ENCODE measurements at places on chromosomes 6 and 20.

DNA sequence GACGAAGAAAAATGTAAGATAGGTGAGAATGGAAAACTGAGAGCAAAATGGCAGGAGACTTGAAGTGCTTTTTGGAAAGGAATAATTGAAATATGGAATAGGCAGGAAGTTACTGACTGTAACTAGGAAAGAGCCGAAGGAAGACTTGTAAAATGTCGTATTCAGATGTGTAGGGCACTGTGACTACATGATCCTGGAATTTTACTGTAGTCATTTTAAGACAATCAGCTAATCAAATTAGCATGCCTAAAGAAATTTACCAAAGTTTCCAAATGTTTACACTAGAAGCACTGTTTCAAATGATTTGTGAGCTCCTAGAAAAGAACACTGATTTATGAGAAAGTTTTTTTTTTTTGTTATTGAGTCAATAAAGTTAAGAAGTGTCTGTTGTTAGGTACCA is 21.2 kb upstream of the ADIG start:
- DNase-seq: no peak

DNA sequence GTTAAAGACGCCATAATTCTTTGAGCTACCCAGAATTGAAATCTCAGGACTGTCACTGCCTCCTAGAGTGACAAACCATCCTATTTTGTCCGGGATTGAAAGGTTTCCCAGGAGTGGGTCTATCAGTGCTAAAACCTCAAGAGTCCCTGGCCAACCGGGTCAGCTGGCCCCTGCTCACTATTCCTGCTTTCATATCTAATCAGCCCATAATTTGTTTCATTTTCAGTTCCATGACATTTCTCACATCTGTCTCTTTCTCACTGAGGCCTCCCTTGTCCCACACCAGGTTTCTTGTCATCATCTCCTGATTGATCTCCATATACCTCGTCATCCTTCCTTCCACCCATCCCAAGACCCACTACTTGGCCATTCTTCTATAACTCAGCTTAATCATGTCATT is 98.2 kb downstream of the SLC35B3 start:
- no peak for DNase-seq

- no peak for DNase-seq
Observed at GRCh38 chr20:37392441-37393195, 46.7 kb downstream of the SRC start.

- no peak for DNase-seq
Observed at GRCh38 chr6:36187446-36187845, 9.1 kb upstream of the BRPF3 start.

DNA sequence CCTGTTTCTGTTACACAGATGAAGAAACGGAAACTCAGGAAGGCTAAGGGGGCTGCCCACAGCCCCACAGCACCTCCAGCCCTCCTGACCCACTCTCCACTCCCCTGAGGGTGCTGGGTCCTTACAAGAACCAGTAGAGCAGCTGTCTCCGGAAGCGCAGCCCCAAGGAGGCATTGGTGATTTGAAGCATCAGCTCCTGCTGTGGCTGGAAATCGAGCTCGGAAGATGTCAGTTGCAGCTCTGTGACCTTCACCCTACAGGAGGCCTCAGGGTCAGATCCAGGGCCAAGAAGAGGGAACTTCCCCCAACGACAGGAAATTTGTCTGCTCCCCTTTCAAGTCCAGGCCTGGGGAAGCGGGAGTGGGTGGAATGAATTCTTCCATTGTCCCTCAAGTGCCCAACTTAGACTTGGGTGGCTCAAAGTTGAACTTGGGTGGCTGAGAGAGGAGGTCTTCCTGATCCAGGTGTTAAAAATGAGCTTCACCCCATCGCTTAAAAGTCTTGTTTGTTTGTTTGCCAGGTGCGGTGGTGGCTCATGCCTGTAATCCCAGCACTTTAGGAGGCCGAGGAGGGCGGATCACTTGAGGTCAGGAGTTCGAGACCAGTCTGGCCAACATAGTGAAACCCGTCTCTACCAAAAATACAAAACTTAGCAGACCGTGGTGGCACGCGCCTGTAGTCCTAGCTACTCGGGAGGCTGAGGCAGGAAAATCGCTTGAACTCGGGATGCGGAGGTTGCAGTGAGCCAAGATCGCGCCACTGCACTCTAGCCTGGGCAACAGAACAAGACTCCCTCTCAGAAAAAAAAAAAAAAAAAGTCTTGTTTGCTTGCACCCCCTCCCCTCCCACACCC is 1.9 kb downstream of the PLTP start:
- DNase-seq: no peak

- no peak for DNase-seq
Observed at GRCh38 chr20:37257988-37258387, 3.6 kb downstream of the GHRH start.

GRCh38 chr6:71404145-71404966 is 115.7 kb downstream of the OGFRL1 start:
- no peak for DNase-seq

DNA sequence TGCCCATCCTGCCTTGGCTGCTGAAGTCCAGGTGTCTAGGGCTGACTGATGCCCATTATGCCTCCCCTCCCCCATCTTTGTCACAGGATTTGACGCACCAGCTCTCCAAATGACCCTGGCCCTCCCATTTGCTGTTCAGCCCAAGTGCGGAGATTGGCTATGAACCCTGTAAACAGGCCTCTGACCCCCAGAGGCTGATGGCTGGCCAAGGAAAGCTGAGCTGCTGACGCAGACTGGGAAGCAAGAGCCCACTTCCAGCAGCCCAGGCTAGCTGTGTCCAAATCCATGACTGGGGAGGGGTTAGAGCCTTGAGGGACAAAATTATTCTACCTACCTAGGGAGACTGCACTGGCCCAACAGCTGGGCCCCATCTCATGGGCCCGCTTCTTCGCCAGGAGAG is 797 bp upstream of the GNRH2 start:
- DNase-seq: no peak

GRCh38 chr6:168939041-168939440 is 314.6 kb downstream of the THBS2 start:
- DNase-seq: no peak

GRCh38 chr20:52427960-52428359 is 236.4 kb upstream of the ZFP64 start:
- no peak for DNase-seq

- DNase-seq: no peak
Observed at GRCh38 chr6:760982-761955, 68.3 kb upstream of the EXOC2 start.

DNA sequence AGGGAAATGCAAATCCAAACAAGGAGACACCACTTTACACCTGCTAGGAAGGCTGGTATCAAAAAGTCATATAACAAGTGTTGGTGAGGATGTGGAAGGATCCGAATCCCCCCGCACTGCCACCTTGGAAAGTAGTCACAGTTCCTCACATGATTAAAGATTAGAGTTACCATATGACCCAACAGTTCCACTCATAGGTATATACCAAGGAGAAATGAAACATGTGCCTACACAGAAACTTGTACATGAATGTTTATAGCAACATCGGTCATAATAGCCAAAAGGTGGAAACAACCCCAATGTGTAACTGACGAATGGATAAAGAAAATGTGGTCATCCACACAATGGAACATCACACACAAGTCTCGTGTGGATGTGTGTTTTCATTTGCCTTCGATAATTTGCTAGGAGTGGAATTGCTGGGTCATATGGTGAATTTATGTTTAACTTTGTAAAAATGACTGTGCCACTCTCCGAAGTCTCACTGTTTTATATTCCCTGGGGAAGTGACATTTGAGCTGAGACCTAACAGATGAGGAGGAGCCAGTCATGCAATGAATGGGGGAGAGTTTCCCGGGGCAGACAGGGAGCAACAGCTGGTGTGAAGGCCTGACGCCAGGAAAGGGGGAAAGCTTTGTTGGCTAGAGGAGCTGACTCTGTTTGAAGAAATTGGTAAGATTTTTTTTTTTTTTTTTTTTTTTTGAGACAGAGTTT is 125.9 kb upstream of the MLN start:
- DNase-seq: no peak

DNA sequence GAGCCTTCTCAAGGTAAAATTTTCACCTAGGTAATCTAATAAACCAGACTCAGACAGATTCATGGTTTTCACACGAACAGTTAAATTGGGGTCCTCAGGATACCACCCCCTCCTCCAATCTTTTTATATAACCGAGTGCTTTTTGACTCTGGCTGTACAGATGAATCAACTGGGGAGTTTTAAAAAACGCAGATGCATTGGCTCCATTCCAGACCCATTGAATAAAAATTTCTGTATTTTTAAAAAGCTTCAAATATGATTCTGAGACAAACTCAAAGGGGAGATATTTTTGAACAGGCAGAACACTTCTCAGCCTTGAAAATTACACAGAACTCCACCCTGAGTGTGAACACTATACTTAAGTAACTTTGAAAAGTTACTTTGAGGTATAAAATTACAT is 7.2 kb downstream of the UTRN start:
- no peak for DNase-seq

- no peak for DNase-seq
Observed at GRCh38 chr6:168979254-168979653, 274.4 kb downstream of the THBS2 start.

DNA sequence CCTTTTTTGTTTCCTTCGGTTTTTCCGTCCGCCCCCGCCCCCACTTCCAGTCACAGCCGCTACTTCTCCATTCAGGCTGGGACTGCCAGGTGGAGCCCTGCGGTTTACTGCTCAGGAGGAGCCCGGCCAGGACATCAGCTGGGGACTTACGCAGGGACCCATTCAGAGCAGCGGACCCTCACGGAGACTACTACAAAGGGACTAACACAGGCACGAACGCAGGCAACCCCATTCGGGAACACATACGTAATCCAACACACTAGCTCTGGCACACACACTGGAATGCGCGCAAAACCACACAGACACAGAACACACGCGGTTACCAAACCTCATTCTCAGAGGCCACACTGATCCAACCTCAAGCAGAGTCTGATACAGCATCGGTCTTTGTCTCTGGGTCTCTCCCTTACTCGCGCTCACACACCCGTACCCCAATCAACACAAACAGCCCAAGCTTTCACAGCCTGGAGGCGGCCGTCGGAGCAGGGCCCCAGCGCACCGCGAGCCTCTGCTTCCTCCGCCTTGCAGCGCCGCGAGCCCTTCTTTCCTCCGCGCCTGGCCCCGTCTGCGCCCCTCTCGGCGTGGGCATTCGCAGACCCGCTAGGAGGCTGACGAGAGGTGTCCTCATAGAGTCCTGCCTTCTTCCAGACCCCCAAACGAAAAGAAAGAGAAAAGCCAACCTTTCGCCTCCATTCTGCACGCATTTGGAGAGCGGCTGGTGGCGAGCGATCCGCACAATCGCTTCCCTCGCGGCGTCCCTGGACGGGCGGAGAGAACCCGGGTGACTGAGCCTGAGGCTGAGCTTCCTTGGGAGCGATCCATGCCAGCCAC is 1.1 kb upstream of the SLC32A1 start:
- DNase-seq: no peak

- DNase-seq: no peak
Observed at GRCh38 chr6:514396-514978, 122.9 kb downstream of the IRF4 start.

GRCh38 chr20:2907519-2907918 is 34.2 kb downstream of the PTPRA start:
- DNase-seq: no peak

DNA sequence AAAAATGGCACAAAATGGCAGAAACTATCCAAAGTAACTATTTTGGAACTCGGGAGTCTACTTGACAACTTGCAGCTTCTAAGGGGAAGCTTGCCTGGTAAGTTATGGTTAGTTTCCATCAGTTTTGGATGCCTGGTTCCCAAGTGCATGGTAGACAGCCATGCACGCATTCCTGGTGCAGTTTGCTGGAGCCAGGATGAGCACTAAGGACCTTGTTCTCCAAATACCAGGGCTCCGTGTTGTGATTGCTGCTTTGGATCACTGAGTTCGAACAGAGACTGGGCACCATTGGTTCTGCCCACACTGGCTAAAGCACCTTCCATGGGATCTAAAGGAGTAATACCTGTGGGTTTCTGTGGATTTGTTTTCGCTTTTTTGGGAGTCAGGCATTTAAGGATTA is 103.7 kb downstream of the FAM120B start:
- DNase-seq: no peak

GRCh38 chr20:45032276-45032675 is 66.0 kb downstream of the STK4 start:
- no peak for DNase-seq

GRCh38 chr20:34506480-34506879 is 9.7 kb upstream of the DYNLRB1 start:
- DNase-seq: no peak

- DNase-seq: no peak
Observed at GRCh38 chr6:159169193-159169555, at the start of gene FNDC1. Gene FNDC1 (plus strand): TSS chr6:159169400. CDS start chr6:159169597, 197 bp downstream.

DNA sequence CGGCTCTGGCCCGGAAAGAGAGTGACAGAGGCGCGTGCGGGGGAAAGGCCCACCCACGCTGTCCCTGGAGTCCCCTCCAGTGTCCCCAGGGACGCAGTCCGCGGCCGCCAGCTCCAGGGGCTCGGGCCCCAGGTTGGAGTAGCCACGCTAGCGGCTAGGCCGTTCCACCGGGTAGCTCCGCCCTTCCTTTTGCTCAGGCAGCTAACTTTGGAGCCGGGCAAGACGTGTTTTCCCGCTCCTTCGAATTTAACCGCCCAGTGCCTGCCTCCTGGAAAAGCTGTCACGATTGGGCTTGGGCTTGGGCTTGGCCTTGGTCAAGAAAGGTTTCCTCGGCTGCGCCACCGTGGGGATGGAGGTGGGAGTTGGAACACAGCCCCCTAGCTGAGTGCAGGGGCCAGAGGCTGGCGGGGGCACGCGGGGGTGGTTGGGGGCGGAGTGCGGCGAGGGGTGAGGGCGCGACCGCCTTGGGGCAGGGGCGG is 4.7 kb downstream of the LINC00237 start:
- no peak for DNase-seq

DNA sequence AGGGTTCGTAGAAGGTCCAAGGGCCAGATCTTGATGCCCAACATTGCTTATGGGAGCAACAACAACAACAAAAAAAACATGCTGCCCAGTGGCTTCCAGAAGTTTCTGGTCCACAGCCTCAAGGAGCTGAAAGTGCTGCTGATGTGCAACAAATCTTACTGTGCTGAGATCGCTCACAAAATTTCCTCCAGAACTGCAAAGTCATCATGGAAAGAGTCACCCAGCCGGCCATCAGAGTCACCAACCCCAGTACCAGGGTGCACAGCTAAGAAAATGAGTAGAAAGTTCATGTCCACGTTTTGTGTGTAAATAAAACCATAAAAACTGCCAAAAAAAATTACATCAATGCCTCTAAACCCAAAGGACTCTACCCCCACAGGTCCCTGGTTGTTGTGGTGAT is 3.8 kb downstream of the HLA-DPB1 start:
- DNase-seq: no peak

DNA sequence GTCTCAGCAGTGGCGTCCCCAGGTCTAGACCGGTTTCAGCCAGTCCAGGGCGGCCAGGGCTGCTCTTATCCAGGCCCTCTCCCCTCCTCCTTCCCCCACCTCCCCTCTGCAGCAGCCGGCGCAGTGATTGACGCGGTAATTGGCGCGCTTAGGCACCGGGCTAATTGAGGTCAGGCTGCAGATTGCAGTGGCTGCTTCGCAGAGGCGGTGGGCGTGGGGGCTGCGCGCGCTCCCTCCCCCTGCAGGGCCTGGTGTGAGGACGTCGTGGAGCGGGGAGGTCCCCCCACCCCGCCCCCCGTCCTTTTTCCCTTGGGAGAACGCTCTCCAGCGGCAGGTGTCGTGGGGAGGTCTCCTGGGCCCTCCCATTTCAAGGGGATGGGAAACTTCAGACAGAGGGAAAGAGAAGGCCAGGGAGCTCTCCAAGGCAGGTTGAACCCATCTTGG is 70.4 kb upstream of the BLCAP start:
- no peak for DNase-seq

Measured in occipital lobe (tissue), 3 donors.